ENCODE measurements at places on chromosomes 2 and 18.

DNA sequence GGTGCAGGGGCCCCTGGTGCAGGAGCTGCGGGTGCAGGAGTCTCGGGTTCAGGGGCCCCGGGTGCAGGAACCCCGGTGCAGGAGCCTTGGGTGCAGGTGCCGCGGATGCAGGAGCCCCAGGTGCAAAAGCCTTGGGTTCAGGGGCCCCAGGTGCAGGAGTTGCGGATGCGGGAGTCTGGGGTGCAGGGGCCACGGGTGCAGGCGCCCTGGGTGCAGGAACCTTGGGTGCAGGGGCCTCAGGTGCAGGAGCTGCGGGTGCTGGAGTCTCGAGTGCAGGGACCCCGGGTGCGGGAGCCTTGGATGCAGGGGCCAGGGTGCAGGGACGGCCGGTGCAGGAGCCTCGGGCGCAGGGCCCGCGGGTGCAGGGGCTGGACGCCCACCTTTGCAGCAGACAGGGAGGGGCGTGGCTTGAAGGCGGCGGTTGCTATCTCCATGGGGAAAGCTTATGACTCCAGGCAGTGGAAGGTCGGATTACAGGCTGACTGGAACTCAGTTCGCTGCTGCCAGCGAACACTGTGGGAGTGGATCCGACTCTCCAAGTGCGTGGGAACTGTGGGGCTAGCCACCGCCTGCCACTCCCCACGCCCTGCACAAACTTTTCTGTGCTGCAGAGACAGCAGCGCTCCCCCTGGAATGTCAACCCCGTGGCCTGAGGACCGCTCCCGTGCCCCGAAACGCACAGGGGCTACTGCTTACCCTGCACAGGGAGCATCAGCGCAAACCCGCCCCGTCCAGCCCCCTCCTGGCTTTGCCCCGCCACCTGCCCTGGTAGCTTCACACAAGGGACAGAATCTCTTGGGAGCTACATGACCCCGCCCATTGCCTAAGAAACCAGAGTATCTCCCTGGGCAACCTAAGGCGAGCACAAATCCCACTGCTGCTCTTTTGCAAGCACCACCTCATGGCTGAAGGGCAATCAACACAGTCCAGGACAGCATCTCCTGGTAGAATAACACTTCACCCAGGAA, 40.3 kb downstream of the COPS9 start:
- no peak for DNase-seq

DNA sequence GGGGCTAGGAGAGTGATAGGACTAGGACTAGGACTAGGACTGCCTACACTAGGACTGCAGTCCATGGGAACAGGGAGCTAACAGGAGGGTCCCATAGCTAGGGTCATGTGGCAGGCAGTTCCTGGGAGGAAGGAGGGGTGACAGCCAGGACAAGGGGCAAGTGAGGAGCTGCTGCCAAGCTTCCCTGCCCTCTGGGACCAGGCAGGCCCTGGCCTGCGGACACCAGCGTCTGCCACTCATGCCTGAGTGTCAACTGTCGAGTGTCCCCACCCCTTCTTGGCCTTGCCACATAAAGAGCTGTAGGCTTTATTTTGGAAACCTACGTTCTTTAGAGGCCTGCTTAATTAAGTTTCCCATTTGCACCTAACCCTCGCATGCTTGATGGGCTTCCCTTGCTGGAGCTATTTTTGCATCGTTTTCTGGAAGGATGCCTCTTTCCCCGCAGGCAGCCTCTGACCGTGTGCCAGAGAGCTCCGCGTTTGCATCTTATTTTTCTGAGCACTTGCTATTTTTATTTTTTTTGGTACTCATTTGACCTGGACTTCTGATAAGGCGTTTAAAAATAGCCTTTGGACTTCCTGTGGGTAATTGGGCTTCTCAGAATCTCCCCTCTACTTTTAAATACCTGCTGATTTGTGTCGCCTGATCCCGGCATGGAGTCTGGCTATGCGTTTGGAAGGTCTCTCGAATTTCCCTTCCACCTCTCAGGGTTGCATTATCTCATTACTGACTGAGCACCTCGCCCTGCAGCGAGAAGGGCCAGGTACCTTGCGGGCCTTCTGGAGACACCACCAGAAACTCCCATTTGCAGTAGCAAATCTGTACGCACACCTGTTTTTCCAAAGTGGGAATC, 66.4 kb downstream of the SH3RF3 start:
- DNase-seq, result no peak

GRCh38 chr2:211867845-211868451, 670.7 kb downstream of the ERBB4 start:
- DNase-seq, result no peak

DNA sequence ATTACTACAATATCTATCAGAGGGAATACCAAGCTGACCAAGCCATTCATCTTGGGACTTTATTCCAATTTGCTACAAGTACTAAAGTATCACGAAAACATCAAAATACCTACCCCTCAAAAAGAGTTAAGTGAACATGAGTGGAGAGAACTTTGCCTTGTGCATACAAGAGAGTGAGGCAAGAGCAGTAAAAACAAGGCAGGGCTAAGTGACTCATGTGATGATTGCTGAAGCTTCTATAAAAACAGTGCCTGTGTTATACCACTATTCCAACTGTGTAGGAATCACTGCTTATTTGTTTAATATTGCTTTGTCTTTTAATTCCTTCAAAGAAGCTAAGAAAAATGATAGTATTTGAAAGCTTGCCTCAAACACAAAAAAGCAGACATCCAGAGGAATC, 61.2 kb downstream of the FARSB start:
- DNase-seq, result no peak

GRCh38 chr2:234823196-234823876, 128.5 kb upstream of the SH3BP4 start:
- no peak for DNase-seq

GRCh38 chr18:51637881-51638280, 440.4 kb upstream of the MEX3C start:
- no peak for DNase-seq

DNA sequence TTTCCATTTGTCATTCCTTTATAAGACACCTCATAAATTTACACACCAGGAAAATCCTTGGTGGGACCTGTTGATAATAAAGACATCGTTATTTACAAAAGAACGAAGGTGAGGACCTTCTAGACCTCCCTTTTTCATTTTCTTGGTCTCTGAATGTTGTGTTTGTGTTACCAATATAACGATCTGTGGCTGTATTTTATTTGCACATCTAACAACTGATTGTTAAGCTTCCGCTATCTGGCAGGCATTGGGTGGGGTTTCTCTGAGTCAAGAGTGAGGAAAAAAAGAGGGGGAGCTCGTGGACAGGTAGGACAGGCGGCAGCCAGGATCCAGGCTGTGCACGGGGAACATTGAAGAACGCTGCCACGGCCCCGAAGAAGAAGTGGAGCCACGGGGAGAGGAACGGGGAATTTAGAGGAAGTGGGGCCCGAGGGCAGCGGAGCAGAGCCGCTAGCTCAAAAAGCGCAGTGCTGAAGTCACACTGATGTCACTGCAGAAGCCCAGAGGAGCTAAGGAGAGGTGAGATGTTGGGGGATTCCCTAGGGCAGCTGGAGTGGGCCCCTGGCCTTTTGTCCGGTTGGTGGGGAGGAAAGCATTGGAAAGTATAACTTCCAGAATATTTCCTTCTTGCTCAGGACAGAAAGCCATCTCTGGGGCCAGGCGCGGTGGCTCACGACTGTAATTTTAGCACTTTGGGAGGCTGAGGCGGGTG, 20.9 kb upstream of the DNMT3A start:
- no peak for DNase-seq

DNA sequence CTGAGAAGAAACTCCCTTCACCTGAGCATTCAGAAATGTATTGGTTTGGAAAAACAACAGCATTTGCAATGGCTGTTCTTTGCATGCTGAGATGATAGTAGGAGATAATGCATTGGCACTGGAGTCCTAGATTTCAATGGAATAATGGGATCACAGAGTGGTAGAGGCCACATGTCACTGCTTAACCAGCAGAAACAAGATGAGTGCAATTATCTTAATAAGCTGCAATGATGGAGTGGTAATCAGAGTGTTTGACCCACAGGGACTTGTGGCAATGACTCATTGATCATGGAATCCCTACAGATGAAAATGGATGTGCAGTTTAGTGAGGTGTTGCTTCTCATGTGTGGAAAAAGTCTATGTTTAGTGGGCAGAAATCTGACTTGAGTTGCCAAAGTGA, 218.8 kb upstream of the ZEB2 start:
- no peak for DNase-seq

Measured in muscle of arm (tissue), 14 donors.